A549 (cell line): ENCODE measurements at places on chromosomes 1 and 21. TPM values are rescaled to one million over a fixed set of nuclear protein-coding genes. Genes with fewer than 3 reads are reported as not detected.

DNA sequence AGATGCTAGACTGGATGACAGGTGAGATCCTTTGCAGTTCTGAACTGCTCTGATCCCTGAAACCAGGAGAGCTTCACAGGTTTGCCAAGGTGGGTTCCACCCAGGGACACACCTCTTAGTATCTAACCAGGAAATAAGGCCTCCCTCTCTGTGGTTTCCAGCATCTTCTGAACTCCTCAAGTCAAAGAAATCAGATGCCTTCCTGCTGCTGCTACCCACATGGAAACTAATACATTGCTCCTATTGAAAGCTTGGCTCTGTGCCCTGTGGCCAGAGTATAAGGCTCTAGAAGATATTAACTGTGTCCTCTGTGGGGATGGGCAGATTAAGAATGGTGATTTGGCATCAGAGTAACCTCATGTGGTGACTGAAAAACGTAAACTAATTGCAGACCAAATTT lies 75.0 kb upstream of the MRPS6 start:
- no peak for DNase-seq

DNA sequence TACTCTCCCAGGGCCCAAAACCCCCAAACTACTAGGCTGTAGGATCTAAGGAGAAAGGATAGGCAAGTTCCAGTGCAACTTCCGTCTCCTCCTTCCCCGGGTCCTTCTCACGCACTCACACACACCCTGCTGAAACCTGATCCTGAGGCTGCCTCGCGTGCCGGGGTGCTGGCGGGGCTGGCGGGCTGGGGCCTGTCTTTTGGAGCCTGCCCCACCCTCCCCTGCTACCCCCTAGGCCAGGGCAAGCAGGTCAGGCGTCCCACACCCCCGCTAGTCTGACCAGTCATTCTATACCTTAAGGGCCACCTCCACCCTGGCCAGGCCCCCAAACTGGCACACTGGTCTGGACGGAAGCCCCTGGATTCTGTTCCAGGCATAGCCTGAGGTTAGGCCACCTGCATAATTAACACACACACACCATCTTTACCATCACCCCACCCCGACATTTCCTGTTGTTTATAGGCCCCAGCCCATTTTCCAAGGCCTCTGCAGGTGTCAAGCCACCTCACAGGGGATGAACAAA lies 48.3 kb upstream of the ARTN start:
- no peak for DNase-seq

Gene COA7
- 22.0 to 23.6 TPM (median 22.3 TPM) in 3 replicates for polyA plus RNA-seq

DNA sequence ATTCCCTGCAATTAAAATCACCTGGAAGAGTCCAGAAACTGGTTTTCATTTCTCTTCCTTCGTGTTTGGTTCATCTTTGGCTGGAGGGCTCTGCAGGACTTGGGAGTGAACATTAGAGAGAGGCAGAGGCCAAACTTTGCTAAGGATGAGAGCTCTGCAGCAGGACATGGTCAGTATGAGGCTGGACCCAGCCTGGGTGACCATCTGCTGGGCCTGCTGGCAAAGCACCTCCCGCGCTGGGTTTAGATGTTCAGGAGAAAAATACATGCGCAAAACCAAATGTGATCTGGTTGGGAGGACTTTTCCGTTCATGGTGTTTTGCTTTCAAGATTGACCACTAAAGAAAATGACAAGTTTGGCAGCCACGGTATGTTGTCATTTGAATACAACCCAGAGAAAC lies 15.9 kb downstream of the KAZN start:
- no peak for DNase-seq

DNA sequence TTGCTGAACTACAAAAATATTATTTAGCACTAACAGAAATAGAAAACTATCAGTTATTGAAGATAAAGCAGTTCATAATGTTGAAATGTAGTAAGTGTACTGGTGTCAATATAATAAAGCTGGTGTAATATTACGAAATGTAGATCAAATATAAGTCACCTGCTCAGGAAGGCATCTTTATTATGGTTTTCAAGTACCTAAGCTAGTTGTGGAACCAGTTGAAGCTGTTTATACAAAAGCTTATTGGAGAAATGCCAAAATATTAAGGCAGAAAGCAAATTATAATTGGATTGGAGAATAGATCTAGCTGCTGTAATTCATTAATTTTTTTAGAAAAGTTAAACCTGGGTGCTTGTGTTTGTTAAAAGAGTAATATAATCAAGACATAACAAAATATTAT lies 6.2 kb upstream of the MARK1 start:
- no peak for DNase-seq

DNA sequence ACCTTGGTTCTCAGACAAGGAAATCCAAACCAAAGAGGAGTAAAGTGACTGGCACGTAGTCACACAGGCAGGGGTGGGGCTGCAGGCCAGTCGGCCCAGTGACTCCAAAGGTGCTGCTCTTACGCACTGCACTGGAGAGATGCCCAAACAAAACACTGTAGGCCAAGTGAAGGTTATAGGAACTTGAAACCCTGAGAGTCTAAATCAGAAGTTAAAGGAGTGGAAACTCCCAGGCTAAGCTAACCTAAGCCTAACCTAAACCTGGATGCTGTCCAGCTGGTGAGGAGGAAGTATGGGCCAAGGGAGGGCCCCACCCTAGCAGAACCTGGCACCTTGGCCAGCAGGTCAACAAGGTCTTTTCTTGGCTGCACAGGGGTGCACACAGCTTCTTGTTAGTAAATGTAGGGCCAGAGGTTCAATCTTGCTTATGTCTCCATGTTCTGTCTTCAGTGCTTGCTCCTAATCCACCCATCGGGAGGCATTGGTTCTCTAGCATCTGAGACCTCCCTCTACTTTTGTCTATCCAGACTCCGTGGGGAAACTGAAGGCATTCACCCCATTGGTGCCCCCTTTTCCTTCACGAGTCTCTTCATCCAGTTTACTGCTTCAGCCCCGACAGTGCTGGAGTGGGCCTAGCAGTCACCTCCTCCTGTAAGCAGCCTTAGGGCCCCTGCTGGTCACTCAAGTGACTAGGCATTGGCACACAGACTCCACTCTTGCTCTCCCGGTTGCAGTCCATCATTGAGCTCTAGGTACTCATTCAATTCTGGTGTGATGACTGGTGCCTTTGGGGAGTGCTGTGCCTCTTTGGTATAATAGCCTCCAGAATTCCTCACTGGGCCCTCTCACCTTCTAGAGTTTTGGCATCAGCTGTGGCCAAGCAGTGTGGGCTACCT lies 12.9 kb upstream of the TMEM125 start:
- DNase-seq: no peak

- no peak for DNase-seq
Observed at GRCh38 chr1:246947255-246947654, 15.5 kb upstream of the AHCTF1 start.

Gene CASQ2
- polyA plus RNA-seq: not detected in 3 replicates

GRCh38 chr1:197768014-197768805 lies 7.1 kb downstream of the DENND1B start:
- no peak for DNase-seq

GRCh38 chr21:43657355-43658087 lies 1.8 kb downstream of the HSF2BP start:
- DNase-seq: no peak

DNA sequence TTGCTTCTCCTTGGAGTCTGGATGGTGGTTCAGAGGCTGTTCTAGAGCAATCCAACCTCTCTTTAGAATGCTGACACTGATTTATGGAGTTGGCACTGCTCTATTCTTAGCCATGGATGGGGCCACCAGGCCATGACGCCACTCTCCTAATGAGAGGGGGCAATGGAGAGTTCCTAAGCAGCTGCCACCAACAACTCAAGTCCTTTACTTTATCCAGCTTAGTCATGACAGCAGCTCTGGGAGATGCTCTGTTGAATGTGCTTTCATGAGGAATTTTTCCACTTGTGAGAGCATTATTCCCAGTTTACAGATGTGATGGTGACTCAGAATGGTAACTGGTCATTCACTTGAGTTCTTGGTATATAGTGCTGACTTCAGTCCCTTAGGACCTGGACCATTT lies 366.3 kb downstream of the HHAT start:
- DNase-seq: no peak

DNA sequence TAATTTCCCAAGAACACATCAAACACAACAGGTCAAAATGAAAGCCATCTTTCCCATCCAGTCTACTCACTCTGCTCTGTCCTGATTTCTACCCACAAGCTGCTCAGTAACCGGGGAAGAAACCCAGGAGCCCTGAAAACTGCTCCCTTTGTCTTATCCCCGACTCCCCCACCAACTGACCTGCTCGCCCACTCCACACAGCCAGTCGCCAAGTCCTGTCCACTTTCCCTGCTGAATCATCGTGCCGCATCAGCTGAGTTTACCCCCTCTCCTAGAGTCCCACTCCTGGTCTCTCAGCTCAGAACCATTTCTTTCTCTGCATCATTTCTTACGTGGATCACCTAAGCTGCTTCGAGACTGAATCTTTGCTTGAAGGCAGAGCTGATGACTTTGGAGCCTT lies 11.2 kb upstream of the RCAN1 start:
- DNase-seq: no peak

GRCh38 chr1:218108034-218108433 lies 177.1 kb upstream of the RRP15 start:
- no peak for DNase-seq

Gene LAPTM5
- 0.06 to 0.26 TPM (median 0.09 TPM) in 3 replicates for polyA plus RNA-seq

DNA sequence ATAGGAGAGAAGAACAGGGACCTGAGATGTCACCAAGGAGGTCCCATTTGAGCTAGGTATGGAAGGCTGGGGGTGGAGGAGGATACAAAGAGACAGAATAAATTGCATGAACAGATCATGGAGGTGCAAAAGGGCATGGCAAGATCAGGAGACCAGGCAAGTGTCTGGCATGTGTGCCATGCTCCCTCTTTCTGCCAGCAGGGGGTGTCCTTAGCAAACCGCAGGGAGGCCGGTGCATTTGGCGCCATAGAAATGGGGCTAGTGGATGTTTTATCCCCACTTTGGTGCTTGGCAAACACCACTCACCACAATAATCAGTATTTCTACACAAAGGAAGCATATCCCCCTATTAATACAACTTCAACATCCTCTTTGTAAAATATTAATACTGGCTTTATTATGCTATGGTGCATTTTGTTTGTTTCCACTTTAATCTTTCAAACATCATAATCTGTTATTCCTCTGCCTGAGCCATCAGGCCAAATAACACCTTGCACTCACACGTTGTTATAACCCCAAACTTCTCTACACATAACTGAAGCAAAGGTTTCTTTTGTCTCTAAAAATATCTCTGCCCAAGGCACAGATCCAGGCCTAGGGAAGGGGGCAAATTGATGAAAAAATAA lies 25.9 kb downstream of the S100A6 start:
- DNase-seq: peak; percentile 72

Gene PLCH2
- 0.18 to 0.44 TPM (median 0.21 TPM) in 3 replicates for polyA plus RNA-seq
